ENCODE measurements at places on chromosomes 6 and 20.
A peak's percentile ranks its signal among the peaks of the same experiment; 100 is the strongest.

DNA sequence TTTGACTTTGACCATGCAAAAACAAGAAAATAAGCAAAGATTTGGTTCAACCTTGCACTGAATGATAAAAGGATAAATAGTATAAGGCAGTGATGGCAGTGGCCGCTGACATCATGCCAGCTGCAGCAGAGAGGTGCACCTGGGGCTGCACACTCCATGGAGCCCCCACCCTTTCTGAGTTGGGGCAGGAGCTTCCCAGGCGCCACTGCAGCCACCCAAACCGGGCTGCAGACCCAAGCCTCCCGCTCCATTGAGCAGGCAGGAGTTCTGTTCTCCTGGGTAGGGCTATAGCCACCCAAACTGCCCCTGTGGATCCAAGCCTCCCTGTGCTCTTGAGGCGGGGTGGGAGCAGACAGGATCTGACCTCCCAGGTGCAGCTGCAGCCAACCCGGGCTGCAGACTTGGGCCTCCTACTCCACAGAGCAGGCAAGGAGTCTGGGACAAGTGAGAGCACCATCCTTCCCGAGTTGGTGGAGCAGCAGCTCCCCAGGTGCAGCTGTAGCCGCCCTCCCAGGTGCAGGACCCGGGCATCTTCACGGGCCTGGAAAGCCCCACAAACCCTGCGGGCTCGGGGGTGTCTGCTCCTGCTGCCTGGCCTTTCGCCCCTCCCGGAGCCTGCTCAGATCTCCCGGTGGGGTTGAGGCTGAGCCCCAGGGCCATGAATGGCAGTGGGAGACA is 537.9 kb downstream of the TENT5A start:
- no peak for DNase-seq

DNA sequence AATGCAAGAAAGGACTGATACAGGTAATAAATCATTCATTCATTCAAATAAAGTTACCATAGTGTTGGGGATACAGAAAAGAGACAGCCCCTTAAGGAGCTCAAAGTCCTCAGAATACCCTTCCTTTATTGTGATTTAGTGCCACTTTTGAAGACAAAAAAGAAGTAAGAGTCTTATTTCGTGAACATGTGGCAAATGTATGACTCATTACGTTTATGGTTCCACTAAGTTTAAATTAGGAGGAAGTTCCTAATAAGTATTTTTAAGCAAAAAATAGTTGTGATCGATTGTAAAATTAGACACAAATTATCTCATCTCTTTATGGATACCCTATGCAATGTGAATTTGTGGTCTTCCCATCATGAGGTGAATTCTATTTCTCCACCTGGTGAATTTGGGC is 38.5 kb upstream of the GCLC start:
- no peak for DNase-seq

- no peak for DNase-seq
Measured at GRCh38 chr6:108728826-108729225, 119.4 kb upstream of the ARMC2 start.

GRCh38 chr20:3222635-3223600 is 13.6 kb downstream of the ITPA start:
- no peak for DNase-seq

- no peak for DNase-seq
Measured at GRCh38 chr20:37229357-37229756, 32.3 kb downstream of the GHRH start.

DNA sequence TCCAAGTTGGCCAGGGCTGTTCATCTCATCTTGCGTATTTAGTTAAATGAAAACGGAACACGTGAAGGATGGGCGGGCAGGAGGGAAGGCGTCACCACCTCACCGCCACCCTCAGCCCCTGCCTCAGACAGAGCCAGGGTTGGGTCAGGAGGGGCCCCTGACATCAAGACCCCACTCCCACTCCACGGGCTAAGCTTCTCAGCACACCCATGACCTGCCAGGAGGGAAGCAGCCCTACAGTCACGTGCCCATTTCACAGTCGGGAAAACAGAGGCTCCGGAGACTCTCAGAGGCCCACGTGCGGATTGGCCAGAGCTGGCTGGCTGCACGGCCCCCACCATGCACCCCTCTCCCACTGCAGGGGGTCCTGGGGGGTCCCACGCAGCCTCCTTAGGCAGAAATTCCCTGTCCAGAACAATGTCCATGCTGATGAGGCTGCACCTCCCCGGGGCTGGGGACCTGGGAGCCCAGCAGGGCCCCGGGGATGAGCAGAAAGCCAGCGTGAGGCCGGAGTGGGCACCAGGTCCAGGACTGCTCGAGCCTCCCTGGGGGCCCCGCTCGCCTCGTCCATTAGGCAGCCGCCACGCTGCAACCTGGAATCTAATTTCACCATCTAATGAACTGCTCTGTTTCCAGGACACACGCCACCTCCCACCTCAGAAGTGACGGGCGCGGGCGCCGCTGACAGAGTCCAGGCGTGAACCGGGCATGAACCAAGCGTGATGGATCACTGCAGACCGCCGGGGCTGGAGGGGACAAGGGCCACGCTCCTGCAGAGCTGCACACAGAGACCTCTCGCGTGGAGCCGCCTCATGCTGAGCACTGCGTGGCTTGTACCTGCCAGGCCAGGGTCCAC is 15.8 kb downstream of the KCNQ2 start:
- DNase-seq = no peak

DNA sequence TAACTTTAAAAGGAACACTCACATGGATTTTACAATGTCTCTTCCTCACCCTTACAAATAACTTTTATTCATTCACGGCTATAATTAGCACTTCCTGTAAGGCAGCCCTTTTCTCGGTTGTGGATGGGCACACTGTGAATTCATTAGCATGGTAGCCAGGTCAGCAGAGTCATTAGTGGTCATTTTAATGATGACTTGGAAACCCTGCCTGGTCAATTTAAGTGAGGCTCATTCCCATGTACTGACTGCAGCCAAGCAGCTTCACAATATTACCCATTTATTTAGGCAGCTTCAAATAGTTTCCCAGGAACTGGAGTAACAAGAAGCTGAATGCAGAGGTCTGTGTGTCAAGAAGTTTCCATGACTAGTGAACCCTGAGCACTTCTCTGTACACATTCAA is 248.8 kb downstream of the KHDC1L start:
- DNase-seq = peak; percentile 49
